Nephron progenitor cell (in vitro differentiated cells): ENCODE measurements at places on chromosomes 2 and 18.
A peak's percentile ranks its signal among the peaks of the same experiment; 100 is the strongest.

DNA sequence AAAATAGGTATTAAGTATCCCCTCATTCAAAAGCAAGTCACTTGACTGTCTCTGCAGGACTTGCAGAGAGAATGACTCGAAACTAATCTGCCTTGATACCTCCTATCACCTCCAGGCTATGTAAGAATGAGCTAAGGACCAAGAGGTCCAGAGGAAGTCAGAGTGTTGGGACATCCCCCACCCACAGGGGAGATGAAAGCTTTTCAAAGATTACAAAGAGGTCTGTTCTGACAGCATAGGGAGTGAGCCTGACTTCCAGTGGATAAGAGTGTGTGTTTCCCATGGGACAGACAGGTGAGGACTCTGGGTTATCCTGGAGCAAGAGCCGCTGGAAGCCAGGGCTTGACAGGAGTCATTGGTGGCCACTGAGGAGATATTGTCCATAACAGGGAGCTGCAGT is 85.0 kb upstream of the TACR1 start:
- no peak for DNase-seq

- DNase-seq: no peak
Observed at GRCh38 chr2:28880193-28880592, 10.1 kb upstream of the TRMT61B start.

DNA sequence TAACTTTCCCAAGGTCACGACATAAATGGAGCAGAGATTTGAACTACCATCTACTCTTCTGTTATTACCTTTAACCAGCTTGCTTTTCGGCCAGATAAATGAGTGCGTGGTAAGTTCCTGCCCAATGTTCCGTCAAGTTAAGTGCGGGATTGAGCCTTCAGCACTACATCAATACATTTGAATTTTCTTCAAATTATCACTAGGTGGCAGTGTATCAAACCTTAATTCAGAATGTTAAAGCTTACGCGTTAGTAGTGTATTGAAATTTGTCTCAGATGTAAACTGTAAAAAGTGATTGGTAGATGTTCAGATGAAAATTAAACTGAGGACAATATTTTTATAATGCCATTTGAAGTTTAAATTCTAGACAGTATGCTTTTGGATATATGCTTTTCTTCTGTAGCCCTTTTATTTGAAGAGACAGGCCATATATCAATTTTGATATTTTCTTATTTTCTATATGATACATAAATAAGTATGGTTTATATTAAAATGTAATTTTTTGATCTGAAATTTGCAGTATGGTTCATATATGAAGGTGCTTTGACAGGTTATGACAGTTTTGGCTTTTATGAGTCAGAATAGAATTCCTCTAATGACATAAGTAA is 681.3 kb downstream of the ADCYAP1 start:
- peak; percentile 10 for DNase-seq

- no peak for DNase-seq
Observed at GRCh38 chr2:66535574-66536289, 100.8 kb downstream of the MEIS1 start.

GRCh38 chr2:67948506-67948905 is 114.3 kb downstream of the C1D start:
- no peak for DNase-seq

GRCh38 chr2:102801858-102802699 is 40.2 kb downstream of the TMEM182 start:
- no peak for DNase-seq

DNA sequence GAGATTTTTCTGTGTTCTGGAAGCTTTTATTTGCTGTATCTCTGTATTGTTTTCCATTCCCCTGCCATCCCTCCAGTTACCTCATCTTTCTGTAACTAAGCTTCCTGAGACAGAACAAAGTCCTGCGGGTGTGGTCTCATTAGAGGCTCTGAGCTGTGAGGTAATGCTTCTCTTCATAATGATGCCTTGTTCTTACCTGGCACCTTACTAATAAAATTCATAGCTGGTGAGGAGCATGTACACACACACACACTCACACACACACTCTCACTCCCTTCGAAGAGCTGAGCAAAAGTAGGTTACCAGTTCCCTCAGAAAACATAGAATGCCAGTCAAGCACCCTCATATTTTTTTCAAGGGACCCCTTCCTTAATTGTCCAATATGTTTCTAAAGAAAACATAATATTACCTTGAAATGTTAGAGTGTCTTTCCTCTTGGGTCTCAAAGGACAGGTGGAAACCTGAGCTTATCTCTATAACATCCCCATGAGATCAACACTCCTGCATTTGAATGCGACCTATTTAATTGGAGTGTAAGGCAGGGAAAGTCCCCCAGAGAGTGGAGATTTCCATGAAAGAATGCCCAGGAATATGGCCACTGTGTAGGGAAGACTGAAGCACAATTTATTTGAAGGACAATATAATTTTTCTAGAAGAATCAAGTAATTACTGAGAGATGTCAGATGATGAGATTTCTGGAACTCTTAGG is 161.6 kb upstream of the NCK2 start:
- DNase-seq: no peak
